Activated T-cell treated with anti-CD3 and anti-CD28 coated beads, Interleukin-2, amount 50 U/mL, for 72 hours (primary cell): ENCODE measurements at places on chromosomes 7 and 10.

DNA sequence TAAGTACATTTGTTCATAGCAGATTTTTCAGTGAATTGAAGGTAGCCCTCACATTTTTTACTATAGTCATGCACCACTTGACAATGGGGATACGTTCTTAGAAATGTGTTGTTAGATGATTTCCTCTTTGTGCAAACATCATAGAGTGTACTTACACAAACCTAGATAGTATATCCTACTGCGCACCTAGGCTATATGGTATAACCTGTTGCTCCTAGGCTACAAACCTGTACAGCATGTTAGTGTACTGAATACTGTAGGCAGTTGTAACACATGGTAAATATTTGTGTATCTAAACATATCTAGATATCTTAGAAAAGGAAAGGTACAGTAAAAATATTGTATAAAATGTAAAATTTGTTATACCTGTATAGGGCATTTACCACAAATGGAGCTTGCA, 41.2 kb downstream of the TAX1BP1 start:
- DNase-seq: no peak

DNA sequence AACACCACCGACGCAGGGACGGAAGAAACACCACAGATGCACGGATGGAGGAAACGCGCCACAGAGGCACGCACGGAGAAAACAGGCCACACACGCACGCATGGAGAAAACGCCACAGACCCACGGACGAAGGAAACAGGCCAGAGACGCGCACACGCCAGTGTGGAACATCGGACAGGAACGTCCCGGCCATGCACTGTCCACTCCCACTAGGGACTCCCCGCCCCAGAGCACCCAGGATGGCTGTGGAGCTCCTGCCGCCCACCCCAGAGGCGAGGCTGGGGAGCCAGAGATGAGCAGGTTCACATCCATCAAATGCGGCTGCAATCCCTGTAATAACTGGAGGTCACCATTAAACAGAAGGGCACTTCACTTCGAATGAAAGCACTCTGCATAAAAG, 17.3 kb downstream of the DIP2C start:
- DNase-seq: no peak

DNA sequence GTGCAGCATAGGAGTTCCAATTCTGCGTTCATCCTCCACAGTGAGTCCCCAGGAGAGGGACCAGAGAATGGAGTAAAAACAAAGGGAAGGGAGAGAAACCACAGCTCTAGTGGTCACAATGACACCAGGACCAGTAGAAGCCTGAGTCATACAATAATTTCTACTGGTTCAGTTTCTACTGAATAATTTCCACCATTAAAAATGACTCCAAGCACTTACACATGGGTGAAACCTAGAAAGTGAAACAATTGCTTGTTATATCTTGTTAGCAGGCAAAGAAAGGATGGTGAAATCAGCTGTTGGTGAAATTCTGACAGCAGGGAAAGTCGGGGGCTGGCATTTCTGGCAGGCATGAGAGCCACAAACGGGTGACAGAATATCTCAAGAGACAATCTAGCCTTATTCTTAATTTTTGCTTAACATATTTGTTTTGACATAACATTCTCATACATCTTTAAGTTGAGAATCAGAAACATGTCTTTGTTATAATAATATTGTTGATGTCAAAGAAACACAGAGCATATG, 1065.8 kb upstream of the C7orf33 start:
- DNase-seq: no peak

DNA sequence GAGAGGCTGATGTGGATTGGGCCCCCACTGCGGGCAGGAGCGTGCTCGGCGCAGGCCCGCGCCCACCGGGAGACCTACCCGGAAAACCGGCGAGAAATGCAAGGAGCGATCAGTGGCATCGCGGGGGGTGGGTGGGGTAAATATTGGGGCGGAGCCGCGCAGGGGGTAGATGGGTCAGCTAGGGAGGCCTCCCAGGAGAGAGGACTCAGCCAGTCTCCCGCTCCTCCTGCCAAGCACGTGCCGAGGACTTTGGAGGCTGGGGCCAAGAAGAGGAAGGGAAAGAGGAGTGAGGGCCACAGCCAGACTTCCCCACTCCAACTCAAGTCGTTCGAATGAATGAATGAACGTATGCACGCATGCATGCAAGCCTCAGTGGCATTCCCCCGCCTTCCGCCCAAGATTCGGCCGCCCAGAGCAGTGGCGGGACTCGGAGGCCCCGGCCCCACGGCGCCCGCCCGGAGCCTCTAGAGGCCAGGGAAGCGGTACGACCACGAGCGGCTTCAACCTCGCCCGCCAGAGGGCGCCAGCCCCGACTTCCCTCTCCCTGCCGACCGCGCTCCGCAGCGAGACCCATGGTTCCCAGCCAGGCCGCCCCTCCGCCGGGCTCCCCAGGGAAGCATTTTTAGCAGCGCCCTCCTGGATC, 3.6 kb downstream of the NPM3 start:
- peak; percentile 90 for DNase-seq

- no peak for DNase-seq
Observed at GRCh38 chr10:28738200-28738599, 60.9 kb downstream of the BAMBI start.

- DNase-seq: no peak
Observed at GRCh38 chr7:111107579-111107978, 16.7 kb downstream of the LRRN3 start.

GRCh38 chr7:23061327-23061726, 44.3 kb upstream of the KLHL7 start:
- no peak for DNase-seq

GRCh38 chr10:4351723-4352413, 474.1 kb upstream of the AKR1E2 start:
- no peak for DNase-seq

DNA sequence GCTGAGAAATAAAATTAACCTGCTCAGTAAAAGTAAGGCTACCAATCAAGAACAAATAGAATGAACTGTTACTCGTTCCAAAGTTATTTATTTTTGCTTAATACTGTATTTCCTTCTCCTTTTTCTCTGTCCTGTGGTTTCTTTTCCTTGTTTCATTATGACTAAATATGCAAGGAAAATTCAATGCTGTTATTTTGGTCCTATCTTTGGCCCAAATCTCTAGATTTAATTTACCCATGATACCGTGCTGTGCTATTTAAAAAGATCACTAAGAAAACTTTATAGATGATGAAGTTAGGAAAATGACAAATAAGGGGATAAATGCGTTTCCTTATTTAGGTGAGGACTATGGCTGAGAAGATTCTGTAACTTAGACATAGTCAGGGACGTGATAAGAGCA, 45.3 kb upstream of the FAM133B start:
- no peak for DNase-seq

DNA sequence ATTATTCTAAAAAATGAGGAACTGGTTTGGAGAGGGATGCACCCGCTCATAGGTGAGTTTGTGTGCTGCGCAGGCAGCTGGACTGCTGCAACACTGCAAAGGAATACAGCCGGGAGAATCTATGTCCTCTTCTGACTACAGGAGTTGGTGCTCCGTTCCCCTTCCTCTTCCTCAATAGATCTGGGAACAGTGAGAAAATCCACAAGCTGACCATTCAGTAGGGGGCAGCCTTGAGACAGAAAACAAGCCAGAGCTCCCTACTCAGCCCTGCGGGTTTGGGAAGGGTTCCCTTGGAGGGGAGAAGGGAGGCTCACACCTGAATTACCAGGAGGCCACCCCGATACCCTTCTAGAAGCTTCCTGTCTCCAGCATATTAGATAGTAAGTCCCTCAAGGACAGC, 87.3 kb upstream of the FOXI2 start:
- no peak for DNase-seq

GRCh38 chr7:12674861-12675260, 12.6 kb upstream of the ARL4A start:
- peak; percentile 25 for DNase-seq

GRCh38 chr10:110893559-110894179, 21.9 kb downstream of the PDCD4 start:
- no peak for DNase-seq
